ENCODE measurements at places on chromosomes 11 and 22.

GRCh38 chr11:119758291-119758690, 29.3 kb upstream of the NECTIN1 start:
- DNase-seq = no peak

DNA sequence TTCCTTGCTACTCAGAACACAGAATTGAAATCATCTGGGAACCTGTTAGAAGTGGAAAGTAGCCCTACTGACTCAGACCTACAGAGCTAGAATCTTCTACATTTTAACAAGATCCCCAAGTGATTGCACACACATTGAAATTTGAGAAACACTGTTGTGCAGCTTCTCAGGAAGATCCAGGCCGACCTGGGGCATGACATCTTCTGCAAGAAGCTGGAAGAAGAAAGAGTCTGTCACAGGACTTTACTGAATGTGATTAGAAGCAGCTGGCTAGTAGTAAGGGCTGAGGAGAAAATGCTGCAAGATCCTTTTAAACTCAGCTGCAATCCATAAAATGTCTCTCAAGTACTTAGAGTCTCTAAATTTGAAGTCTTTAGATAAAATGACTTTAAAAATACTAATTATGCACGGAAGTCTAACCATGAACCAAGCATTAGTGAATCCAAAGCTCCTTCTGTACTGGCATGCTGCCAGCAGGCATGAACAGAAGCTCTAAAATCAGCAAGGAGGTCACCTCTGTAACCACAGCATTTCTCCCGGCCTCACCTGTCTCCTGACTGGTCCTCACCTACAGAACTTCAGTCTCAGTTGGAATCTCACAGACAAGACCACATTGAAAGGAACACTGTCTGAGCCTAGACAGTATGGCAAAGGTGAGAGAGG, 85.0 kb downstream of the SERGEF start:
- DNase-seq = peak; percentile 43

- no peak for DNase-seq
Measured at GRCh38 chr11:9577556-9577955, 4.1 kb downstream of the WEE1 start.

GRCh38 chr11:103910721-103911120, 125.7 kb upstream of the DDI1 start:
- DNase-seq = no peak

DNA sequence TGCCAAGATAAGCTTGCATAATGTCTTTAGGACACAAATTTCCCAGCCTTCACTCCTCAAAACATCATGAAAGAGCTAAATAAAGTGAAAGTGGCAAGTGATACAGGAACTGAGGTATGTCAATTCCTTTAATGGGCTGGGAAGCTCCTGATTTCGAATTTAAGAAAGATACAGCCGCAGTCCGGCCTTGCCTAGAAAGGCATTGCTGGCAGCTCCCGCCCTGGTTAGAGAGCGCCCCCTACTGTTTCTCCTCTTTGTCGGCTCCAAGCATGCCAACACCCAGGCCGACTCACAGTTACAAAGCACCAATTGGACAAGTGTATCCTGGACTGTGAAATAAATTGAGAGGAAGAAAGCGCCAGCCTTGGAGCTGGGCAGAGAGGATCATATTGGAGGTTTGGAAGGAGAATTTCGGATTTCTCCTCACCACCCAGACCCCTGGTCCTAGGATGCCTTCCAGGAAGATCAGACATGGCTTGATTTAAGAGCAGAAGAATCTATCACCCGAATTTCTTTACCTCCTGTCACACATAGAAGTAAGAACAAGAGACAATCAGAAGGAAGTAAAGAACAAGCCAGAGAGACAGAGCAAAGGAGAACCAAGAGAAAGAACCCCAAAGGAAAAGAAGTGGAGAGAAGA, 84.0 kb downstream of the FAM76B start:
- peak; percentile 97 for DNase-seq

DNA sequence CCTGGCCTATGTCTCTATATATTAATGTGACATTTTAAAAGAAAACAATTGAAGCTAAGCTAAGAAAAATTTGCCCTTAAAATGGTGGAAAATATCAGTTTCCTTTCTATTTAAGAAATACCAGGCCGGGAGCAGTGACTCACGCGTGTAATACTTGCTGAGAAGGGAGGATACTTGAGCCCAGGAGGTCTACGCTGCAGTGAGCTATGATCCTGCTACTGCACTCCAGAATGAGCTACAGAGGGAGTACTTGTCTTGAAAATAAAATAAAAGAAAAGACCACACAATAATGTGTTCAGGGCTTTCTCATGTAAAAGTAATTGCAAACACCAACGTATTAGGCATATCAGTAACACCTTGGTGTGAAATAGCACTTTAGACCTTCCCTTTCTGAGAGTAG, 1.4 kb upstream of the PRSS23 start:
- DNase-seq = no peak

DNA sequence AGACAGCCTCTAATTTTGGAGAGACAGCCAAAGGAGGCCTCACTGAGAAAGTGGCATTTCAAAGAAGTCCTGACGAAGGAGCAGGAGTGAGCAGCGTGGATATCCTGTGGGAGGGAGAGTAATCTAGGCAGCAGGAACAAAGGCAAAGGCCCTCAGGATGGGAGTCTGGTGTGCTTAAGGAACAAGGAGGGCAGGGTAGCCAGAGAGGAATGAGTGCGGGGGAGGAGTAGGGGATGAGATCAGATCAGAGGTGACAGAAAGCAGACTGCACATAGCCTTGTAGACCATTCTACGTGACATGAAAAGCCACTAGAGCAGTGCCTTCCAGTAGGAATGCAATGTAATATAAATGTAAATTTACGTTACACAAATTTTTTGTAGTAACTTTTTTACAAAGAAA, 5.6 kb downstream of the SLC36A4 start:
- no peak for DNase-seq

DNA sequence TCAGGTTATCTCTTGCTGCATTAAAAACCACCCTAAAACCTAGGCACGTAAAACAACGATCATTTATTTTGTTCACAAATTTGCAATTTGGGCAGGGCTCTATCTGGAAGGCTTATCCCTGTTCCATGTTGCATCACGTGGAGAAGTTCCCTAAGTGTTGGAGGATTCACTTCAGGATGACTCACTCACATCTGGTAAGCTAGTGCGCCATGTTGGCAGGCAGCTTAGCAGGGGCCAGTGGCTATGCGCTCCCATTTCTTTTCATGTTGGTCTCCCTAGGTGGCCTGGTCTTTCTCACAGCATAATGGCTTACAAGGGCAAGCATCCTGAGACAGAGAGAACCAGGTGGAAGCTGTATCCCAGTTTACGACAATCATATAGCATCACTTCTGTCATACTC, 226.8 kb downstream of the BLID start:
- DNase-seq = no peak

DNA sequence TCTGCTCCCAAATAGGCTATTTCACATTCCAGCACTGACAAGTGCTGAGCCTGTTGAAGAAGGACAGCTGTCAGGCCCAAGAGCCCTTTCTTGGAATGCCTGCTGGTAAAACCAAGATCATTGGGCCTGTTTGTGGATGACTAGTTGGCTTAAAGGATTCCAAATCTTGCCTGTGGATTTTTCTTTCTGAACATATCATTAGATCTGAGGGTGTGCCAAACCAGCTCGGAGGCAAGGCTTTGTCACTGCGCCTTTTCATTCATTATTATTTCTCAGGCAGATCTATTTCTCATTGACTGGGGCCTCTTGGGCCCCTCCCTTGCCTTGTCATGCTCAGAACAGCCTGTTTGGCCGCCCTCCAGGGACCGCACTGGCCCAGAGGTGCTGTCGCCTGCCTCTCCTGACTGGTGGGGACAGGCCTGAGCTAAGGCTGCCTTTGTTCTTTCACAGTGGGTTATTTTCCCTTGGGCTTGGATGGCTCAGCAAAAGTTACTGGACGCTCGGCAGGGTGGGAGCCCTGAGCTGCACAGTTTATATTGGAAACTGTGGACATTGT, 222.7 kb upstream of the SESN3 start:
- peak; percentile 55 for DNase-seq

DNA sequence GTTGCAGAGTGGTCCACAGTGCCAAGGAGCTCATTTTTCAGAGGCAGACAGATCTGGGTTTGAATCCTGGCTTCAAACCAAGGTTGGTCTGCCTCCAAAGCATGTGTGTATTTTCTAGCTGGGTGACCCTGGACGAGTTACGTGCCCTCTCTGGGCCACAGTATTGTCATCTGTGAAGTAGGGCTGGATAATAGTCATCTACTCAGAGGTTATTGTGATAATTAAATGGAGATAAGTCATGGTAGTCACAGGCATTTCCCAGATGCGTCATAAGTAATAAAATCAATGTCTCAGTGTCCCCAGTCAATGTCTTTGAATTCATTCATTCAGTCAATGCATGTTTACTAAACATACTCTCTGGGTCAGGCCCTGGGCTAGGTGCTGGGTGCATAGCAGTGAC, 8.6 kb downstream of the OMP start:
- no peak for DNase-seq

DNA sequence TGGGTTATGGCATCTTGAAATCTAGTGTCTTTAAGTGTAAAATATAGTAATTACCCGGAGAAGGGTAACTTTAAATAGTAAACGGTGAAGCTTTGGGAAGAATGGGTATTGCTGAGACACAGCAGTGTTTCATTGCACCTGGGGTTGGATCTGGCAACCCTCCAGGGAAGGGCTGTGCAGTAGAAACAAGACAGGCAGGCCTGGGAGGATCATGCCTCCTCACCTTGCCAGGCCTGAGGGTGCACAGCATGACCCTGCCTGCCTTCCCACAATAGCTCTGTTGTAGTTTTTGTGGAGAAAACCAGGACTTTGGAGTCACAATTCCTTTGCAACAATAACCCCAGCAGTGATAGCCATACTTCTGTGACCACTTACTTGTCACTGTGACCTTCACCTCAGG, 64.6 kb upstream of the ADSL start:
- no peak for DNase-seq

GRCh38 chr11:64839887-64840782, 4.3 kb downstream of the CDC42BPG start:
- no peak for DNase-seq

DNA sequence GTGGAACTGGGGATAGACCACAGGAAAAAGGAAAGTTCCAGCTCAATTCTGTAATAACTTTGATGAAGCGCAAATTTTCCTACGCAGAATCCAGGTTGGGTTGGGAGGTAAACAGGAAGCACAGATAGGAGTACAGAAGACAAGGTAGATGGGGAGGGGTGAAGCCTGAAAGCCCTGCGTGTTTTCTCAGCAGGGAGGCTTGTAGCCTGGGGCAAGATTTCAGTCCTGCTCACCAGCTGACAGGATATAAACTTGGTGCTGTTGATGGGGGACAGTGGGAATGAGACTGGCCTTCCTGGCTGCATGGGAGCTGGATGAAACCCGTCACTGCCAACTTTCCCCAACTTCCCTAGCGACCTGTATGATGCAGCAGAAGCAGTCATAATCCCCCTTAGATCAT, 114.9 kb downstream of the ARHGAP32 start:
- no peak for DNase-seq

GRCh38 chr11:126805870-126806269, 194.7 kb downstream of the KIRREL3 start:
- no peak for DNase-seq

- no peak for DNase-seq
Measured at GRCh38 chr11:95671768-95672167, 117.8 kb downstream of the FAM76B start.

- DNase-seq = no peak
Measured at GRCh38 chr22:46077669-46078099, 72.6 kb upstream of the PPARA start.

GRCh38 chr11:75445315-75445953, 12.4 kb upstream of the KLHL35 start:
- peak; percentile 48 for DNase-seq

- DNase-seq = no peak
Measured at GRCh38 chr11:100831929-100832494, 144.9 kb downstream of the ARHGAP42 start.

DNA sequence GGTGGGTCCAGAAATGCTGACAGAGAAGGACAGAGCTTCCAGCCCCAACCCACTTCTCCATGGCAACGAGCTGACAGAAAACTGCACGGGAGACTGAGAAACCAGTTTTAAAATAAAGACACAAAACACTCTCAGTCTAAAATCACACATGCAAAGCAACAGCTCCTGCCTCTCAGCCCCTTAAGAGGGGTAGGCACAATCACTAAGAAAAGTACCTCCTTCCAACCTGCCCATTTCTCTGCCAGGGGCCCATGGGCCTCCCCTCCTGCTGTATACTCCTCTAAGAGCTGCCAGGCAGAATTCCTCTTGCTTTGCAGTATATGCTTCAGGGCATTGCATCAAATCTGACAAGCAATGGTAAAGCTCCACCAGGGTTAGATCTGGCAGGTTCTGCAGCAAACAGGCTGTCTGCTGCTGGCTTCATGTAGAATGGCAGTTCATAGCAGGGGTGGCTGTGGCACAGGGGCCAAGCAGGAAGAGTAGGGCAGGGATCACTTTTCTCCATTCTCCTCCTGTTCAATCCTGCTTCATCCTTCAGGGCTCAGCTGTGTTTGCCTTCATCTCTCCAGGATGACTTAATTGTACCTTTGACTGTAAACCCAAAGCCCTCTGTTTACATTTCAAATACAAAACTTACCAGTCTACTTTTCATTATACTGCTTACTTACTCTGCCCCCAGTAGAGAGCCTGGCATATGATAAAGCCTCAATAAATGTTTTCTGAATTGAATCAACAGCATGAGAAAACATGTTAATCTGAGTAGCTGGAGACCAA, 77.7 kb downstream of the KCNC1 start:
- peak; percentile 51 for DNase-seq

DNA sequence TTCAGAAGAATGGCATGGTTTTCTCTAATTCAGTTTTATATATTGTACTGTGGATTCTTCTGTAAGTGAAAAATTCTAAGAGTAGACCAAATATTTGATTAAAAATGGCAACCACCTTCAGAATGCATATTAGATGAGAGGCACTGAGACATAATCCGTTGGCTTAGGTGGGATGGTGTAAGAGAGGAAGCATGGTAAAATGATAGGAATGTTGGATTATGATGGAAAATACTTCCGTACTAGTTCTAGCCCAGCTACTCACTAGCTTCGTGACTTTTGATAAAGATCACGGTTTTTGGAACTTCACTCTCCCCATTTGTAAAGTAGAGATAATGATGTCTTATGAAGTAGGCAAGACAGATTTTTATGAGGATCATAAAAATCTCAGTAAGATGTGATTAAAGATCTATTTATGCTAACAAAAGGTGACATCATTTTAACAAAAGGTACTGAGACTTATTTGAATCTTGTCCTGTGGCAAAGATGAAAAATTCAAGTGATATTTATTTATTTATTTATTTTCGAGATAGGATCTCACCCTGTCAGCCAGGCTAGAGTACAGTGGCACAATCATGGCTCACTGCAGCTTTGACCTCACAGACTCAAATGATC, 37.5 kb downstream of the UVRAG start:
- DNase-seq = no peak

- DNase-seq = no peak
Measured at GRCh38 chr11:93655581-93656255, 5.8 kb upstream of the CEP295 start.

- DNase-seq = no peak
Measured at GRCh38 chr11:12767027-12767426, 92.8 kb downstream of the TEAD1 start.
